ENCODE measurements at places on chromosomes 1 and 21.

DNA sequence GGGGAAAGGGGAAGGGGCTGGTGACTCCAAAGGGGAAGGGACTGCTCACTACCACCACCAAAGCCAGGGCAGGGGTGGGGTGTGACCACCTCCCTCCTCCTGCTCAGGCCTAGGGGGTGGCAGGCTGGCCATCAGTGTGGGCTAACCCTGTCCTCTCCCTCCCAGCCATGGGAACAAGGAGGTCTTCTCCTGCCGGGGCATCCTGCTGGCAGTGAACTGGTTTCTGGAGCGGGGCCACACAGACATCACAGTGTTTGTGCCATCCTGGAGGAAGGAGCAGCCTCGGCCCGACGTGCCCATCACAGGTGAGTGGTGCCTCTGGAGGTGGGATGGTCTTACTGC, 5.7 kb downstream of the ZC3H12A start:
- DNase-seq: no peak

DNA sequence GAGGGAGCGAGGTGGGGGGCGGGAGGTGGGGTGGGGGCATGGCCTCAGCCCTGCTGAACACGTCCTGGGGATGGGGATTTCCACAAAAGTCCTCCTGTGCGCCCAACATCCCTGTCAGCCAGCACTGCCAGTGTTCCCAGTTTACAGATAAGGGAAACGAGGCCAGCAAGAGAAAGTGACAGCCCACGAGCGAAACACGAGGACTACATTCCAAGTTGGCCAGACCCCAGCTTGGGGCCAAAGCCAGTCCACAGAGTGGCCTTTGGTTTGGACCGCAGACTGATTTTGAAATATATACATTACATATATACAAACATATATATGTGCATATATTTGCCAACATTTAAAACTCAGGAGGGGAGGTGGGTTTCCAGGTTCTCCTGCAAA, 5.0 kb downstream of the FBXO2 start:
- DNase-seq: no peak

DNA sequence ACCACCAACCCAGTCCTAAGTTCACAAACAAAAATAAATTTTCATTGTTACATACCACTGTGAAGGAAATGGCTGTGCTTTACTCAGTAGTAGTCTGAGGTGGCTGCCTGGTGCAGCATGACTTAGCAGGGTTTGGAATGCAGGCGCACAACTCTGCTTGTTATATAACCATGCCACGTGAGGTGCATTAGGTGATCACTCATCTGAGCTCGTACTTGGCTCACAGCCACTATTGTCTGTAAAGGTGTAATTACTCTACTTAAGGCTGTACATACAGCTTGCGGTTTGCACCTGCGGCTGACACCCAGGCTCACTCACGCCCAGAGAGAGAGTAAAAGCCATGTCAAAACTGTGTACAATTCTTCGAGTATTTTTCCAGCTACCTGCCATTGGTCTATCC, 599.4 kb downstream of the LTN1 start:
- DNase-seq: no peak

- no peak for DNase-seq
Observed at GRCh38 chr1:204254031-204254661, 40.4 kb upstream of the GOLT1A start.

Data from GM12864 (cell line).